HFF-Myc (cell line): ENCODE measurements at places on chromosomes 13 and 19.

- no peak for DNase-seq
Observed at GRCh38 chr13:94209117-94209516, 270.4 kb downstream of the DCT start.

DNA sequence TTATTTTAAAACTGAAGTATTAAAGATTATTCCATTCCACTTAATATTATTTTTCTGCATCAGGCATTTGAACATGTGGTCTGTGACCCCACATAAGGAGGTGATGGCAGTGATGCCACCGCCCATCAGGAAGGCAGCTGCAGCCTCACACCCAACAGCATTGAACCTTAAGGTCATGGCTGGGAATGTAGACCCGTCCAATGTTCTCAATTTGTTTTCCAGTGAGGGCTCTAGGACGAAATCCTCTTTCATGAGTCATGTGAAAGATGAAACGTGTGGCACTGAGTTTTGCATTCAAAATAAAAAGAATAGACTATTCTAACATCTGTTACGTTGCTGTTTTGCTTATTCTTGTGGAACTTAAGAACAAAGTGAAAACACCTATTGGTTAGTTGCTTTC lies 74.5 kb upstream of the ANKRD10 start:
- DNase-seq: peak; percentile 66

GRCh38 chr19:13024951-13025697 lies 29.8 kb downstream of the NFIX start:
- no peak for DNase-seq

DNA sequence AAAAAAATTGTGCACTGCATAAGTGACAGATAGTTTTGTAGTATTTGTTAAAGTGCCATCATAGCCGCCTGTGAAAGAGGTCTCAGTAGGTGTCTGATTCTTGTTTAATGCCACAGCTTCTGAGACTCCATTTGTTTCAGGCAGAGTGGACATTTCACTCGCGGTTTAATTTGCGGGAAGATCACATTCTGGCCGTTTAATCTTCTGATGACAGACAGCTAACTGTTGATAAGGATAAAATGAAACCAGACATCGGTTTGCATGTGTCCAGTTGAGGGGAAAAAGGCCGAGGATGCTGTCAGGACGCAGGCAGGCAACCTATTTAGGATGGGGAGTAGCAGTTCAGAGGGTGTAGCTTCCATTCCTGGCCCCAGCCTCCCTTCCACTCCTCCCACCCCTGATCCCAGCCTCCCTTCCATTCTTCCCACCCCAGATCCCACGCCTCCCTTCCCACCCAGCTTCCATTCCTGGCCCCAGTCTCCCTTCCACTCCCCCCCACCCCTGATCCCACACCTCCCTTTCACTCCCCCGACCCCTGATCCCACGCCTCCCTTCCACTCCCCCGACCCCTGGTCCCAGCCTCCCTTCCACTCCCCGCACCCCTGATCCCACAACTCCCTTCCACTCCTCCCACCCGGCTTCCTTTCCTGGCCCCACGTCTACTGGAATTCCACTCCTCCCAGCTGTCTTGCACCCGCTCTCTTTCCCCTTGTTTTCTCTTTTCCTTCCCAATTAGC lies 23.8 kb downstream of the ATP11A start:
- no peak for DNase-seq

DNA sequence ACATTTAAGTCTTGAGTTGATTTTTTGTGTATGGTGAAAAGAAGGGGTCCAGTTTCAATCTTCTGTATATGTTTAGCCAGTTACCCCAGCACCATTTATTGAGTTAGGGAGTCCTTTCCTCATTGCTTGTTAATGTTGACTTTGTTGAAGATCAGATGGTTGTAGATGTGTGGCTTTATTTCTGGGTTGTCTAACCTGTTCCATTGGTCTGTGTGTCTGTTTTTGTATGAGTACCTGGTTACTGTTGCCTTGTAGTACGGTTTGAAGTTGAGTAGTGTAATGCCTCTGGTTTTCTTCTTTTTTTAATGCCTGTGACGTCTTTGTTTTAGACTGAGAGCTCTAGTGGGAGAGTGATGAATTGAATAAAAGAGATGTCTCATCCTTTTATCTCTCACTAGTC lies 83.2 kb downstream of the NBEA start:
- DNase-seq: no peak

DNA sequence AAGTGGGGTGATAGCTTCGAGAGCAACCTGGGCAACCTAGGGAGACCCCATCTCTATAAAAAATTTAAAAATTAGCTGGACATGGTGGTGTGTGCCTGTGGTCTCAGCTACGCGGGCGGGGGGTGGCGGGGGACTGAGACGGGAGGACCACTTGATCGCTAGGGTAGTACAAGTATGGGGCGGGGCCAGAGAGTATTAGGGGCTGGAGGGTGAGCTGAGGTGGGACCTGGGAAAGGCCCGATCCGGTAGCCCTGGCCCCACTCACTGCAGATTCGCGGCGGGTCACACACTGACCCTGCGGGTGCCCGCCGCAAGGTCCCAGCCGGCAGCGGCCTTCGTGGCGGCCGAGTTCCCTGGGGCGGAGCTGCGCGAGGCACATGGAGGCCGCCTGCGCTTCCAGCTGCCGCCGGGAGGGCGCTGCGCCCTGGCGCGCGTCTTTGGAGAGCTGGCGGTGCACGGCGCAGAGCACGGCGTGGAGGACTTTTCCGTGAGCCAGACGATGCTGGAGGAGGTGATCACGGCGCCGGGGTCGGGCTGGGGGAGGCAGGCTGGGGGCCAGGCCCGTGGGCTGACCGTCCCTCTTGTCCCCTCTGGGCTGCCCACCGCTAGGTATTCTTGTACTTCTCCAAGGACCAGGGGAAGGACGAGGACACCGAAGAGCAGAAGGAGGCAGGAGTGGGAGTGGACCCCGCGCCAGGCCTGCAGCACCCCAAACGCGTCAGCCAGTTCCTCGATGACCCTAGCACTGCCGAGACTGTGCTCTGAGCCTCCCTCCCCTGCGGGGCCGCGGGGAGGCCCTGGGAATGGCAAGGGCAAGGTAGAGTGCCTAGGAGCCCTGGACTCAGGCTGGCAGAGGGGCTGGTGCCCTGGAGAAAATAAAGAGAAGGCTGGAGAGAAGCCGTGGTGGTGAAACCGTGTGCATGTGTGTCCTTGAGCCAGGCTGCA lies 2.0 kb upstream of the ARHGAP45 start:
- DNase-seq: no peak

DNA sequence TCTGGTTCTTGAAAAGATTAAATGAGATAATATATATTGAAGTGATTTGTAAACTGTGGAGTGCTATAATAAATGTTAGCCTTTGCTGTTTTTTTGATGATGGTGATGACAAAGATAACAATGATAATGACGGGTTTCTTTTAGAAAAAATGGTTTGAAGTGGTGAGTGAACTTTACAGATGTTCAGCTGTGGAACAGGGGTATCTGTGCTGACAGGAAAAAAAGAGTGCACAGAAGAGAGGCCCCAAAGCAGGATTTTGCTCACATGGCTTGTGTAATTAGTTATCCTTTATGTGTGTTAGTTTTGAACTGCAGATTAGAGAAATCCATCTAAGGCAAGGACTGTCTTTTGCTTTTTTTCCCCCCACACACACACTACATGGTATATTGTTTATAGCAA lies 119.2 kb downstream of the CYSLTR2 start:
- DNase-seq: no peak

GRCh38 chr13:100707818-100708740 lies 33.5 kb upstream of the TMTC4 start:
- no peak for DNase-seq

DNA sequence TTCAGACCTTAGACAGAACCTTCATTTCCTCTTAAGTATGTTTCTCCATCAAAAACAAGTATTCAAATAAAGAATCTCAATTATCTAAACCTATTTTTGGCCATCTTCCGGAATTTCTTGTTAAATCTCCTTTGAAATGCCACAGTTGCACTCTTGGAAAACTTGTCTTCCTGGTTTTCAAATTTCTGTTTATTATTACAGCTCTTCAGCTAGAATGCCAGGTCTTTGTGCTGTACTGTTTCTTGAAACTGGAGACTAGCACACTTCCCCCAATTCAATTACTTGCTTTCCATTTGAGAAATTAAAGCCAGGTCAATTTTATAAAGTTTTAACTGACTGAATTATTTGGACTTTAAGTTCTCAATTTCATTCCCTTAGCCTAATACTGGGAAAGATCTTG lies 10.2 kb downstream of the KCNRG start:
- no peak for DNase-seq

DNA sequence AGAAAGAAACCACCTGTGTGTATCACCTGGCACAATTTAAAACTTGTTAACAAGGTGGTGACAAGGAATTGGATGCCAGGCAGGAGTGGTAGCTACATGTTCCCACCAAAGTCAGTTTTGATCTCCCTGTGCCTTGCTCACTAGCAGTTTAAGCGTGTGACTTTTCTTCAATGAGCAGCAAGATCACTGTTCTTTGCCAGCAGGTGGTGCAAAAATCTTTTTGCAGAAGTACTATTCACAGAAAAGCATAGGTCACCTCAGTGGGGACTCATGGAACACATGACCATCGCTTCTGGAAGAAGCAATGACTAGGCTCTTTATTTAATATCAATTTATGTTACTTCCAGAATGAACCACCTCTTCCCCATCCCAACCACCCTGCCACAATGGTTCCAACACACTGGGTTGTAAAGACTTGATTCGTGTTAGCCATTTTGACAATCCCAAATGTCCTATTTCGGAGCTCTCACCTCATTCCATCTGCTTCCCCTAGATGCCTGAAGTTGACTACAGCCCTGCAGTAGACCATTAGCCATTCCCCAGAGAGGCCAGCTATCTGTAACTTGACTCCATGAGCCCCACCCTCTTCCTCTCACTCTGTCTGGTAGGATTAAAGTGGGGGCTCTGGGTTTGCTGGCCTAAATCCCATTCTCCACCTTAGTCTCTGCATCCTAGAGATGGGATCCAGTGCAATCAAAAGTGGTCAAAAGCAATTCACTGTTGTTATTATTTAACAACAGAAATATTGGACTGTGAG lies 59.1 kb upstream of the TNFRSF19 start:
- DNase-seq: no peak

GRCh38 chr13:79190932-79191331 lies 215.1 kb downstream of the RBM26 start:
- DNase-seq: no peak

DNA sequence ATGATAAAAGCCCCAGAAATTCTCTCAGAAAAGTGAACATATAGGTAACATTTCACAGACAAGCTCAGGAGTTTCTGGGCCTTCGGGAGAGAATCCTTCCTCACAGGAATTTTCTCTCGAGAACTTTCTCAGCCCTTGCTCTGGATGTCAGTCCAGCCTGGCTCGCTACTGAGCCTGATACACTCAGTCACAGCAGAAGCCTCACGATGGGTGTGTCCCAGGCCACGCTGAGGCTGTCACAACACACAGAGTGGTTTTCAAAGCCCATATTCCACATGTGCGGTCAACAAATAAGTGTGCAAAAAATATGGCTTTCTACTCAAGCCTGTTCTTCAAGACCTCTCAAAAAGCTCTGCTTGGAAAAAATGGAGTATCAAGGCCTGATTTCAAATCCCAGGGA lies 31.5 kb upstream of the MEDAG start:
- no peak for DNase-seq

GRCh38 chr13:66506979-66507378 lies 723.2 kb downstream of the PCDH9 start:
- no peak for DNase-seq
